ENCODE measurements at places on chromosomes 4 and X.

DNA sequence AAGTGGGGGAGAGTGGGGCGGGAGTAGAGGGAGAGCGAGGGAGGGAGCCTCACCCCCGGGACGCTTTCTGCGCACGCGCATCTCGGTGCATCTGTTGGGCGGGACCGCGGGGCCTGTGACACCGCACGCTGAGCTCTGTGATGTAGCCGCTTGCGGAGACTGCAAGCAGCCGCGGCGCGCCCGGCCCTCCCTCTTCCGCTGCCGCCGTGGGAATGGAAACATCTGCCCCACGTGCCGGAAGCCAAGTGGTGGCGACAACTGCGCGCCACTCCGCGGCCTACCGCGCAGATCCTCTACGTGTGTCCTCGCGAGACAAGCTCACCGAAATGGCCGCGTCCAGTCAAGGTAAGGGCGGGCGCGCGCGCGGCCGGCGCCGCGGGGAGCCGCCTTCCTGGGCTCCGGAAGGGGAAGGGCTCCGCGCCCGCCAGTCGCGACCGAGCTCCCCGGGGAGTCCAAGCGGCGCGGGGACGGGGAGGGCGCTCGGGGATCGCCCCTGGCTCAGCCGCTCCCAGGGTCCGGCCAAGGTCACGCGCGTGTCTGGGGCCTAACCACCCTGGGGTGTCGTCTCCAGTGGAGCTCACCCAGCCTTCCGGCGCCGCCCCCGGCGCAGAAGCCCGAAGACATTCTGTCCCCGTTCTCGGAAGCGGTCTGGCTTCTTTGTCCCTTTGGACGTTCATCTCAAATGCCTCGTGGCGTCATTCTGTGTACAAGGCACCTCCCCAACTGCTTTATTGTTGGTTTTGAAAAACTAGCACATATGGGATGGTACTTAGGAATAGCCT, at the start of gene FUNDC2:
TSS of gene FUNDC2 (plus strand) at position 118 of the 782 bp plus-strand sequence. CDS start at position 213, 95 bp downstream.
- peak; percentile 94 for DNase-seq

DNA sequence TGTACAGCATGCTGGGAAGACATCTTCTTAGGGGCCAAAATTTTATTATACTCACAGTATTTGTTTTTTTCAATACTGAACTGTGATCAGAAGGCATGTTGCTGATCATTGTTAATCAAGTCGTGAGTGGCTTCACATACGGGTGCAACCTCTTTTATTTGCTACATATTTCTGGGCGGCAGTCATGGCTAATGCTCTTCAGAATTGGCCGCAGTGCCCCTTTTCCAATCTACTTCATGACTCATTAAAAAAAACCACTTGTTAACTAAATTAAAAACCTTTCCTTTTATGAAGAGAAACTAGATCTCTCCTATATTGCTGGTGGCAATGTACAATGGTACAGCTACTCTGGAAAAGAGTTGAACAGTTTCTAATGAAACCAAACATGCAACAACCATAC, 101.5 kb upstream of the C1GALT1C1 start:
- DNase-seq = no peak

GRCh38 chrX:146615628-146616348, 193.8 kb upstream of the CXorf51B start:
- DNase-seq = no peak

DNA sequence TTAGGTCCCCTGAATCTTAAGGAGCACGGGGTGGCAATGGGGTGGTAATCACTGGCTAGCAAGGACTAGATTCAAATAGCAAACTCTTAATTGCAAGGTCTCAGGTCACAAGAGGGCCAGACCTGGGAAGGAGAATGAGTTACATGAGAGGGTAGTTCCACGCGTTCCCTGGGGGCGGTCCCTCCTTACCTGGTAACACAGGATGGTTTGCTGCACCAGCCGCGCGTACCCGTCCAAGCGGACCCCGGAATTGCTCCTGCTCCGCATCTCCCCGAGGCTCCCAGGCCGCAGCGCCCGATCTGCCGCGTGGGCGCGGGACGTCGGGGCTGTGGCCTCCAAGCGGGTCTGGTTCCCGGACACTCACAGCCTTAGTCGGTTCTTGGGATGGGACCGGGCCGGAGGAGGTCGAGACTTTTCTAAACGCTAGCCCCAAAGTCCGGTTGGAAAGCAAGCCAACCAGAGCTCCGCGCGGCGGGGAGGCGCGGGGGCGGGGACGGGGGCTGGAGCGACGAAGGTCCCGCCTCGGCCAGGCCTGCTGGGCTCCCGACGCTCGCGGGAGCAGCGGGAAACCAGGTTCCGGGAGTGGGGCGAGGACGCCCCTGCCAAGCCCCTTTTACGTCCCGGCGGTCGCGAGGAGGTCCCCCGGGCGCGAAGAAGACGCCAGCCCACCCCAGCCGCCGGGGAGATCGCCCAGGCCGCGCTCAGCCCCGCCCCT, at the start of gene PHKA2:
TSS of gene PHKA2 (minus strand) at position 449 of the 715 bp plus-strand sequence. CDS start at position 267, 182 bp downstream.
- DNase-seq = peak; percentile 66

DNA sequence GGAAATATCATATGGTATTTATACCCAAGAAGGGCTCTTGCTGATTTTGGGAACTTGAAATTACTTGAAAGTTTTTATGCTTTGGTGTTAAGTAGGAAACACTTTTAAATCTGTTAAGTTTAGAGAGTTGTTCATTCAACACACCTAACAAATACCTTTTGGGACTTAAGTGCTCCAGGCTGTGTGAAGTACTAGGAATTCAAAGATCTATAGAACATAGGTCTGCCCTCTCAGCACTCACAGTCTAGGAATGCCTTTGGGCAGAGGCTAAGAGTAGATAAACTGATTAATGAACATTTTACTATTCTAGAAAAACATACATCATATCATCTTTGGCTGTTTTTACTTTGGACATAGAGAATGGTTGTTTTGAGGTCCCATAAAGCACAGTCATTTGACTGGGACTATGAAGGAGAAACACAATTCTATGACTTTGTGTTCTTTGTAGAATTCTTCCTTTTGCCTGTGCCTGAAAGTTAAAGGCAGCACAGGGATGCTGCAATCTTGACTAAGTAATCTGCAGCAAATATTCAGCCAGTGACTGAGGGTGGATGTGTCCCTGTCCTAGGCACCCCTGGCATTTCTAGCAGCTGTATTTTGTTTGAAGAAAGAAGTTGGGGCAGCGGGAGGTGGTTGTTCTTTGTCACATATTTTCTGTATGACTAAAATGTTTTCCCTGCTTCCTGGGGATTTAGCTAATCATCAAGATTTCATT, 8.3 kb downstream of the BMP3 start:
- DNase-seq = no peak

- no peak for DNase-seq
Measured at GRCh38 chr4:152016303-152016620, 255.5 kb upstream of the GATB start.

GRCh38 chrX:153731845-153732215, 7.2 kb downstream of the ABCD1 start:
- no peak for DNase-seq

- peak; percentile 37 for DNase-seq
Measured at GRCh38 chr4:152072001-152072485, 311.2 kb upstream of the GATB start.

- DNase-seq = no peak
Measured at GRCh38 chrX:105117621-105118020, 102.9 kb downstream of the TEX13A start.

- DNase-seq = peak; percentile 89
Measured at GRCh38 chrX:154547245-154548027, at the start of gene IKBKG. IKBKG (plus strand) TSS chrX:154547620; CDS start chrX:154552003, 4,383 bp downstream.

GRCh38 chr4:86155766-86156165, 204.1 kb downstream of the MAPK10 start:
- DNase-seq = no peak

- DNase-seq = peak; percentile 15
Measured at GRCh38 chrX:17521871-17522693, 147.1 kb downstream of the NHS start.

DNA sequence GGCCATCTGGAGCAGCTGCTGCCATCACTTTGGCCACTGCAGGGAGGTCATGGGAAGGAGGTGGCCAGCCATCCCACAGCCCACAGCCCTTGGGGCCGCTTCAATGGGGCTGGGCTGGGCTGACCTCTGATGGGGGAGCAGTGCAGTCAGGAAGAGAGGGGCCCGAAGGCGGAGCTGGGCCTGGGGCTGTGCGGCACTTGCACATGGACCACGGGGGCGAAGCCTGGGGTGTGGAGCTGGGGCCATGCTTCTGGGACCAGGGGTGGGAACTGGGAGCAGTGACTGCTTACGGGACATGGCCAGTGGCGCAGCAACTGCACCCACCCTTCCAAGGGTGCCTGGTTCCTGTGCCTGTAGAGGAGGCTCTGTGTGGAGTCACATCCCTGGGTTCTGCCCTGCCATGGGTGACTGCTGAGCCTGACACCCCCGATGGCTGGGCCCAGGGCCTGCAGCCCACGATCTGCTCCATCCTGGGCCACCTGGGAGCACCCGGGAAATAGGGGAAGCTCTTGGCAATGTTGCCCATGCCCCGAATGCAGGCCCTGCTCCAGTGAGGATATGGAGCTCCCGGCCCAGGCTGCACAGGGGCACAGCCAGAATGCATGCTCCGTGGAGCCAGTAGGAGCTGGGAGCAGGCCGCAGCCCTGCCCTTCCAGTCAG, 22.4 kb upstream of the SULT1B1 start:
- DNase-seq = no peak

DNA sequence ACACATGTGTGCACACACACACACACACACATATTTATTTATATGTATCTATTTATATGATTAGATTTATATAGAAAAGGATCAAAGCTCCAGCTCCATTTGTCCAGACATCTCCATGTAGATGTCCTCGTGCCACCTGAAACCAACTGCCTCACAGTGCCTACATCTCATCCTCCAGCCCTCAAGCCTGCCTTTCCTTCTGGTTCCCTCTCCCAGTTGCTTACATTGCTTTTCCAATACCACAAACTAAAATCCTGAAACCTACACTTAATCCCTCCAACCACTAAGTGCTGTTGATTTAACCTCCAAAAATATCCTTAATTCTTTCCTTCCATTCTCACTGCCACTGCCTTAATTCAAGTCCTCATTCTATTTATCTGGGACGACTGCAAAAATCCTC, 51.4 kb downstream of the STBD1 start:
- no peak for DNase-seq

DNA sequence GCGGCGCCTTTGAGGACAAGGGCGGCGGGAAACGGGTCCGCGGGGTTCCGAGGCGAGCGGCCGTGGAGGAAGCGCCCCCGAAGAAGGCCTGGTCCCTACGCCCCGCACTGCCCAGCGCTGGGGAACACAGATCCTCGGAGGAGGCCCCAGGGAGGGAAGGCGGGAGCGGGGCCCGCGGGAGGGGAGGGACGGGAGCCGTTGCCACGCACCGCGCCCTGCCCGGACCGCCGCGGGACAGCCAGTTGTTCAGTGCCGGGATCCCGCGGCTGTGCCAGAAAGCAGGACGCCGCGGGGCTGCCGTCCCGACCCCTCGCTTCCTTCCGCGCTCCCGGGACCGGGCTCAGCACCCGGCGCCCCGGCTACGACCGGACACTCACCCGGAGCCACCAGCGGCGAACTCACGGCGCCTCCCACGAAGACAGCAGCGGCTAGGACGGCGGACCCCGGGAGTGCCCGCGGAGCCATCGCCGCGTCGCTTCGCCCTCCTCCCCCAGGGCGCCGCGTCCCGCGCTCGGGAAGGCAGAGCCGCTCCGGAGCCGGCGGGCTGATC, 278 bp downstream of the RELL1 start:
- no peak for DNase-seq

- no peak for DNase-seq
Measured at GRCh38 chr4:84317513-84317912, 181.6 kb downstream of the NKX6-1 start.

GRCh38 chrX:108230574-108230973, 139.0 kb downstream of the ATG4A start:
- DNase-seq = no peak

DNA sequence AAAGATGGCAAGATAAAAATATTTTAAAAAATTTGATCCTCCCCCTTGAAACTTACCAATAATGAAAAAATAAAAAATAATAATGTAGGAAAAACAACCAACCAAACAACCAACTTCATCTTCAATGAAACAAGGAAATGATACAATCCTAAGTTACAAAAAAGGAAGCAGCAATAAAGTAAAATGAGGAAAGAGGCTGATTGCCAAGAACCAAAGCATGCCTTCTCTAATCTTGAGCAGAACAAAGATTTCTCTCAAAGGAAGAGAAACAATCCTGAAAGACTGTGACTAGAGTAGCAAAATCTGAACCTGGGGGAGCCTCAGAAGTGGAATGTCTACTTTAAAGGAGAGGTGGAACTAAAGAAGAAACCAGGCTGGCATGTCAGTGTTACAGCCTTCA, 10.9 kb upstream of the WDFY3 start:
- DNase-seq = no peak

DNA sequence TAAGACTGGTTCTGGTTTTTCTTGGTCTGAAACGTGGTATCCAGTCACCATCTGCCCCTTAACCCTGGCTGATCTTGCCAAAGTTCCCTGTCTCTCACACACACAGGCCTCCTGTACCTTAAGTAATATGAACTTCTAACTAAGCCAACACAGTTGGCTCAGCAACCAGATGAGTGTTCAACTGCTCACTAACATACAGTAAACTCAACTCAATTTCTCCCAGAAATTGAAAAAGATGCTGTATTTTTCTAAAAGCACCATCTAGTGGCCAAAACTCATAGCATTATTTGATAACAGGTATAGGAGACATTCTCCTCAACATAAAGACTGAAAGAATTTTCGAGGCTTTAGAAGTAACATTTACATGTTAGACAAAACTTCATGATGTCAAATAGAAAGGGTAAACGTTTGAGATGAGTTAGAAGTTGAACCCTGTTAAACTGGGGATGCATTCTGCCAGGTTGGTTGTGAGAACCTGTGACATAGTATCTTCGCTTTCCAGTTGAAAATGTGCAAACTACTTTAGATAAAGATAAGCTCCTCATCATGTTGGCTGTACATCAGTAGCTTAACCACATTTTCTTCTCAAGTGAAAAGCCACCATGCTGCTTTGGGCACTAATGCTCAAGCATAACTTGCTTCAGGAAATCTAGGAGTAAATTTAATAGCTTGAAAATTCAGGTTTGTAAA, 31.2 kb downstream of the CCNI start:
- DNase-seq = no peak

GRCh38 chrX:47523297-47523696, 37.7 kb upstream of the ARAF start:
- DNase-seq = peak; percentile 77

DNA sequence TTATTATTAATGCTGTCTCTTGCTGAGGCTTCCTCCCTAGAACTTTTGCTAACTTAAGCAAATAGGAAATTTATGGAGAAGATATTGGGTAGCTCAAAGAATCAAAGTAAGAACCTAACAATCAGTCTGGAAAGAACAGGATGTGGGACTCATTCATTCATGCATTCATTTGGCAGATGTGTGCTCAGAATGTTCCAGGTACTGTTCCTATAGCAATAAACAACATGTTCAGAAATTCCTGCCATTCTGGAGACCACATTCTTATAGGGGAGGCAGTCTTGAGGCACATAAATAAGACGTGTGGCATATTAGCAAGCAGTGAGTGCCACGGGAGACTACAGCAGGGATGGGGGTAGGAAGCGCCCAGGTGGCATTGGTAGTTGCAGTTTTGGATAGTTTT, 5.0 kb downstream of the GRK4 start:
- no peak for DNase-seq

GRCh38 chr4:79300280-79300679, 25.6 kb downstream of the NAA11 start:
- no peak for DNase-seq

All from heart right ventricle (tissue), 16 donors.